Stimulated activated CD4-positive, alpha-beta T cell treated with anti-CD3 and anti-CD28 coated beads, Interleukin-4, amount 100 ng/mL, for 48 hours (primary cell): ENCODE measurements at places on chromosomes 2 and 18.

DNA sequence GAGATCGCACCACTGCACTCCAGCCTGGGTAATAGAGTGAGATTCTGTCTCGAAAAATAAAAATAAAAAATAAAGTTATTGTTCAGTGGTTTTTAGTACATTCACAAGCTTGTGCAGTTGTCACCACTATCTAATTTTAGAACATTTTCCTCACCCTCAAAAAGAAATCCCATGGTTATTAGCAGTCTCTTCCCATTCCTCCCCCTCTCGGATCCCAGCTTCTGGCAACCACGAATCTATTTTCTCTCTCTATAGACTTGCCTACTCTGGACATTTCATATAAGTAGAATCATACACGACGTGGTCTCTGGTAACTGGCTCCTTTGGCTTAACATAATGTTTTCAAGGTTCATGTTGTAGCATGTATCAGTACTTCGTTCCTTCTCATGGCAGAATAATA lies 38.6 kb downstream of the CABLES1 start:
- no peak for DNase-seq

GRCh38 chr2:61493523-61493942 lies 22.6 kb upstream of the USP34 start:
- peak; percentile 22 for DNase-seq

- no peak for DNase-seq
These were observed 1.2 kb downstream of the KCNF1 start for GRCh38 chr2:10912796-10913455.

DNA sequence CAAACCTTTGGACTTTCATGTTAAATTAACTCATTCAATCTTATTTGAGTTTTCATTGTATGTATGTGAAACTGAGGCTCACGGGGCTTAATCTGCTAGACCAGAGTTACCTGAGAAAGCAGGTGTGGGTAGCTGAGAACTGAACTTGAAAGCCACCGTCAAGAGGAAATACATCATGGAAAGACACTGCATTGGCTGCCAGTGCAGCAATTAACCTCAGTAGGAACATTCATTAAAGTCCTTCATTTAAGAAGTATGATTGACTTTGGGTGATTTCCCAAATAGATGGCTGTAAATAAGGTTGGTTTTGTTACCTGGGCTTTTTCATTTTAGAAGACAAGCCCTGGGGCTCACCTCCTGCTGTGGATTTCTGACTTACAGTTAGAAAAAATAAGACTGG lies 36.5 kb upstream of the MGAT5 start:
- DNase-seq: no peak

- DNase-seq: no peak
These were observed 17.6 kb downstream of the SATB2 start for GRCh38 chr2:199440118-199440517.

GRCh38 chr2:195632856-195633572 lies 24.0 kb upstream of the SLC39A10 start:
- no peak for DNase-seq

- DNase-seq: no peak
These were observed 53.7 kb downstream of the FAM210A start for GRCh38 chr18:13672657-13673056.

DNA sequence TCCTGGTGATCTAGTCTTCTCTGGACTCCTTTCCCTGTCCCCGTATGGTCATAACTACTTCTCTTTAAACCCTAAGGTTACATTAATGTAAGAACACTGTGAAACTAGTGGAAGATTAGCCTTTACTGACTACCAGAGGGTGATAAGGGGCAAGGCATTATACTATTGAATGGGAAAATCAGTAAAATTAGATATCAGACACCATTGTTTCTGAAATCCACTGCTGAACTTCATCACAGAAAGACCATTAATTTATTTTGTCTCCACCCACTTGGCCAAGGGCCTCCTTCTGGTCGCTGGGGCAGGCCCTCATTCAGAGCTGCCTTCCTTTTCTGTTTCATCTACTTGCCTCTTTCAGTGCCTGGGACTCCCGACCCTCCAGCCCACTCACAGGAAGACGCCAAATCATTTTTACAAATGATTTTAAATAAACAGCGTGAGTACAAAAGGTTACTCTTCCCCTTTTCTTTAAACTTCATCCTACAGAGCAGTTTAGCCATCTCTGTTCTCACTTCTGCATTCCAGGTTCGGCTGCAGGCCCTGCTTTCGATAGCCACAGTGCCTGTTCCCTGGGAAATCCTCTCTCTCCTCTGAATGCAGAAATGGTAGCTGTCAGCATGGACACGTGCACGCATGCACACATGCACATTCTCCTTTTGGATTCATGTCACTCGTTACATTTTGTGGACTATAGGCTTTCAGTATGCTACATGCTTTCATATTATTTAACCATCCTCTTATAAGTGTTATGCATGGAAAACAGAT lies 70.3 kb upstream of the DOCK10 start:
- DNase-seq: no peak

- DNase-seq: no peak
These were observed 36.1 kb upstream of the TWIST2 start for GRCh38 chr2:238811759-238812158.

DNA sequence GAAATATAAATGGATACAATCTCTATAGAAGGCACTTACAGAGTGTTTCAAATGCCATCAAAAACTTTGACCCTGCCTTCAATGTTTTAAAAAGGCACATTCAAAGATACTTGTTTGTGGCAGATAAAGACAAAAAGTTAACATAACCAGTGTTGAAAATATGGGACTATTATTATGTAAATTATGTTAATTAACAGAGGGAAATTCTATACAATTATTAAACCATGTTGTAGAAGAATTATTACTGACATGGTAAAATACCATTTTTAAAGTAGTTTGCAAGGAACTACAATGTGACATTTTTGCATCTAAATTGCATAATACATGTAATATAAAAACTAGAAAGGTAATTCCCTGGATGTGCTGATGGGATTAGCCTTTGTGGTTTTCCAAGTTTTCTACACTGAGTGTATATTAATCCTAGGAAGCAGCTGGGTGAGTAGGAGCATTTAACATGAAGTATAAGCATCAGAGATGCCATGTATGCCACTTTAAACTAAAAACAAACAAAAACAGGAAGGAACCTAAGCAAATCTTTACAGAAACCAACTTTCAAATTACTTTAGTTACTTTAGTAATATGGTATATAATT lies 21.7 kb downstream of the MIB1 start:
- DNase-seq: no peak

DNA sequence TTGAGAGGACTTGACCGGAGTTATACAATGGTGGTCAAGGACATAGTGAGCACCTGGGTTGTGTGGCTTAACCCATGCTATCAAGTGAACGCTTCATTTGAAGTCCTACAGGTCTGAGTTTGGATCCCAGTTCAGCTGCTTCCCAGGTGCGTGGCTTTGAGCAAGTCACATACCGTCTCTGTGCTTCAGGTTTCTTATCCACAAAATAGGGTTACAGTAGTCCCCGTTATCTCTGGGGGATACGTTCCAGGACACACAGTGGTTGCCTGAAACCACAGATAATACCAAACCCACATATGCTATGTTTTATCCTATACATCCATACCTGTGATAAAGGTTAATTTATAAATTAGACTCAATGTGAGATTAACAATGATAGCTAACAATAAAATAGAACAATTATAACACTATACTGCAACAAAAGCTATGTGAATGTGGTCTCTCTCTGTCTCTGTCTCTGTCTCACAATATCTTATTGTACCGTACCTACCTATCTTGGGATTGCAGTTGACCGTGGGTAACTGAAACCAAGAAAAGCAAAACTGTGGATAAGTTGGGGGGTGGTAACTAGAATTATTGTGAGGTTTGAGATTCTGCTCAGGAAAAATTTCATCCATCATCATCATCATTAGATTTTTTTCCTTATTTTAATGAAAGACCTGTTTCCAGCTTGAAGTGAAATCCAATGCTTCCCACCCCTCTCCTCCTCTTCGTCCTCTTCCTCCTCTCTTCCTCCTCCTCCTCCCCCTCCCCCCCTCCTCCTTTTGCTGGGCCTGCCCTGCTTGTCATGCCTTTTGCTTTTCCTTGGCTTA lies 22.7 kb downstream of the LBH start:
- no peak for DNase-seq

GRCh38 chr2:39379643-39380524 lies 57.2 kb downstream of the MAP4K3 start:
- no peak for DNase-seq

DNA sequence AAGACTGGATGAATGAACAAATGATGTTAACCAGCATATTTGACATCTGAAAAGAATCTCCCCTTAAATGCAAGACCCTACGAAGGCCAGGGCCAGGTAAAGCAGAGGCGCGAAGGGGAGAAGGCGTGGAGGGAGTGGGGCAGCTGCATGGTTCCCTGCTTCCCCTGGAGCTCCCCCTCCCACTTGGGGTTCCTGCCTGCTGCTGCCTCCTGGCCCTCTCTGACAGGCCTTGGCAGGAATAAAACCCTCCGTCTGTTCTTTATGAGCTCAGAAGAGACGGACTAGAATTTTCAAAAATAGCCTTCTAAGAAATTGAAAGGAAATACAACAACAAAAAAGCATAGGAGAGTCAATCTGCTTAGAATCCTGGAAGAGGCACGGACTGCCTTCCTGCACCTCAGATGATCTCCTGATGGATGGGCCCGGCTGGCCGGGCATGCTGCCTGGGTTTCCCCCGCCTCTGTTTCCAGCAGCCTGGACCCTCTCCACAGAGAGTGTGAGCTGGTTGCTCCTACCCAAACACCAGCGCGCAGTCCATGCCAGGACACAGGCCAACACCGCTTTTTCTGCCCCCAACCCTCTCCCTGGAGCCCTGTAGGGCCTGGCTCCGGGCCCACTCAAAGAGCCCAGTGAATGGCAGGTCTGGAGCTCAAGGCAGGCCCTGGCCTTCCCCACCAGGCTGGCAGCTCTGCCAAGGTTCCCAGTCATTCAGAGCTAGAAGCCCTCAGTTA lies 23.9 kb downstream of the CFAP65 start:
- DNase-seq: no peak

DNA sequence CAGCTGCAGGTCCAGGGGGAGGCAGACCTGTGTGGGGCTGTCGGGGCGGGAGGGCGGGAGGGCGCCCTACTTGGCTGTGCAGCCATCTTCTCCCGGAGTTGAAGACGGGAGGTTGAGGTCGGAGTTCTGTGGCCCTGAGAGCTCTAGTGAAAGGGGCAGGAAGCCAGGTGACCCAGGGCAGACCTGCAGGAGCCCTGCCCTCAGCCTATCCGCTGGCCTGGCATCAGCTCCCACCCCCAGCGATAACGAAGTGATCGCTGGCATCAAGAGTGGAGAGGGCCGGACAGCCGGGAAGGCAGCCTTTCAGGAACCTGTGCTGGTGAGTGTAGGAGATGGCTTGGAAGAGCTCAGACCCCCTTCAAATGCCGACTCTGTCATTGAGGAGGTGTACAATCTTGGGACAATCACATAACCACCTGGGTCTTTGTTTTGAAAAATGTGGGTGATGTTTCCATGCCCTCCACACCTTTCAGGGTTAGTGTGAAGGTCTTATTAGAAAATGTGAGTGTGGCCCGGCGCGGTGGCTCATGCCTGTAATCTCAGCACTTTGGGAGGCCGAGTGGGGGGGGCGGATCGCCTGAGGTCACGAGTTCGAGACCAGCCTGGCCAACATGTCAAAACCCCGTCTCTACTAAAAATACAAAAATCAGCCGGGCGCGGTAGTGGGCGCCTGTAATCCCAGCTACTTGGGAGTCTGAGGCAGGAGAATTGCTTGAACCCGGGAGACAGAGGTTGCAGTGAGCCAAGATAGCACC lies 1.3 kb downstream of the ARHGEF4 start:
- DNase-seq: no peak

- no peak for DNase-seq
These were observed 27.2 kb upstream of the EML4 start for GRCh38 chr2:42141687-42142546.

- no peak for DNase-seq
These were observed 211.9 kb downstream of the AGPS start for GRCh38 chr2:177604271-177605065.

- DNase-seq: no peak
These were observed 636.2 kb downstream of the EPHA4 start for GRCh38 chr2:220935789-220936321.

GRCh38 chr18:57089702-57090101 lies 57.2 kb upstream of the BOD1L2 start:
- no peak for DNase-seq

- no peak for DNase-seq
These were observed 995 bp downstream of the MBD5 start for GRCh38 chr2:148021886-148022285.

DNA sequence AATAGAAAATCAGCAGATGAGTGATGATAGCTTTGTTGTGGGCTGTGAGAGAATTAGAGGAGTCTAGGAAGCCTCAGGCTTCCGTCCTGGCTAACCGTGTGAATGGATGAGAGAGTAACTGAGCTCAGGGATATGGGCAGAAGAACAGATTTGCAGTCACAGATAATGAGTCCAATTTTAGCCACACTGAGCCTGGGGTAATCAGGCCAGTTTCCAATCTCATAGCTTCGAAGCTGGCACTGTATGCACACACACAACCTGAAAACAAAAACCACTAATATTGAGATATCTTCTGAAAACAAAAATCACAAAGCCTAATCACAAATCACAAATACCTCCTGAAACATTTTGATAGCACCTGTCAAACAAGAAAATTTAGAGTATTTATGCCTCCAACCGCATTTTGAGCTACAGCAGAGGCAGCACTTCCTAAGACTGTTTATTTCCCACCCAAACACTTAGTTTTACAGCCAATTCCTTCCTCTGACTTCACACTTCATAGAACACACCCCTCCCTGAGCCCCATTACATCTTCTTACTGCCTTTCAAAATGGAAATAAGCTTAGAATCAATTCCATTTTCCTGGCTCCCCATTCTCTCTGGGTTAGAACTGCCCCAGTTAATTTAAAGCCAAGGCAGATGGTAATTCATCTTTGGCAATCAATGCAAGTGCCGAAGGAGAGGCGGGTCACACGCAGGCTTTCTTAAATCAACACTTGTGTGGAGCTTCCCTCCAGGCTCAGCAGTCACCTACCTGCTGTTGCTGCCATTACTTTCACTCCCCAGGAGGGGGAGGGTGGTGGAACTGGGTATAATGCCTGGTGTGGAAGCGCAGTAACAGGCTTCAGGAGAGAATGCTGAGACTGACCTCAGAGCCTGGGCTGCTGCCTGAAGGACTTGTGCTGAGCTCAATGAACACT lies 18.9 kb downstream of the TTR start:
- DNase-seq: no peak
